ENCODE measurements at places on chromosomes 11 and 22.
A peak's percentile ranks its signal among the peaks of the same experiment; 100 is the strongest.

DNA sequence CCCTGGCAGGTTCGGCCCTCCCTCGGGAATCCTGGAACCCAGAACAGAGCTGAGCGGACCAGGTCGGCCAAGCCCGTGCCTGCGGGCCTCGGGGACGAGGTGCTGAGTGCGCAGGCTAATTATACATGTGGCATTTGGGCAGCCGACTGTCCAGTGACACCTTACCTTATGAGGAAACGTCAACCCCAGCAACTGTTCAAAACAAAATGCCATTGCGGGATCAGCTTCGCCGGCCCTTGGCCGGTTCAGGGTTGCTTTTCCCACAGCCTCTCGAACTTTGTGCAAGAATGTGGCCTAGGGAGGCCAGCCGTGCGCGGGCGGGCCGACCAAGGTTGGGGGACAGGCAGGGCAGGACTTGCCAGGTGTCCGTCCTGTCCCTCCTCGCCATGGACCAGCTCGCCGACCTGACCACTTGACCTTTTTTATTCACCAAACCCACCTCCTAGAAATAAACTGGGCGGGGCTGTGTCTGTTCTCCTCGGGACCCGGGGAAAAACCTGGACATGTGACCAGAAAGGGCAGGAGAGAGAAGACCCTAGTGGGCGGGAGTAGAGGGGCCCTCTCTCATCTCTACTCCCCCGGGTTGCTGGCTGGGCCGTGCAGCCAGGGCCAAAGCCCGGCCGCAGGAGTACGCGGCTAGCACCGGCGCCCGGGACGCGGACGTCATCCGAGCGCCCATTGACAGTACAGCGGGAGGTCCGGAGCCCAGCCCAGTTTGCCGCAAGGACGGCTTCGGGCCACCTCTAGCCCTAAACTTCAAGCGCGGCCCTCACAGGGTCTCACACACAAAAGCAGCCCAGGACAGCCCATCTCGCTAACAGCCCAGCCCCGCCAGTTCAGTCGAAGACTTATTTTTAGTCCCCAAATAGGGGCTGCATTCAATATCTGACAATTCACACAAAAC lies 134.3 kb upstream of the C11orf58 start:
- no peak for DNase-seq

DNA sequence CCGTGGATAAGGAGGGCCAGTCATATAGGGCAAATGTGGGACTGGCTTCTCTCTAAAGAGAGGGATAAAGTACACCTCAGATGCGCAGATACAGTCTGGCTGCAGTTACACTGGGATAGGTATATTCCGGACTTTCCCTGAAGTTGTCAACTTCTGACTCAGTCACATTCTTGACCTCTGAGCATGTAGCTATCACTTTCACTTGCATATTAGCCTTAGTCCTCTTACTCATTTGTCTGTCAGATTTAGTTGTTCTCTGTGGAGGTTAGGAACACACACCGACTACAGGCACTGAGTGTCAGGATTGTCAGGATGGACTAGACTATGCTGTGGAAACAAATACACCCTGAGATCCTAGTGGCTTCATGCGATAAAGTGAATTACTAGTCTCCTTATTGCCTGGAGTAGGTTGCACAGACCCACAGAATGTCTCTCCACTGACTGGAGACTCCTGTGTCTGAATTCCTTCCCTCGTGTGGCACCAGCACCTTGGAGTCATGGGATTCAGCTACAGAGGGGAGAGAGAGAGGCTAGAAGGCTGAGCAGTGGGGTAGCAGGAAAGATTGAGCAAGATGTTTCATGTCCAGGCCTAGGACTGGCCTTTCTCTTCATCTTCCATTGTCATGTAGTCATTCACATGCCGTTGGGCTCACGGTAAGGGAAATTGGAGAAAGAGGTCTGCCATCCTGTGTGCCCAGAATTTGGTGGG lies 654.3 kb downstream of the NTM start:
- no peak for DNase-seq

GRCh38 chr11:118572981-118573550 lies 857 bp downstream of the ARCN1 start:
- peak; percentile 19 for DNase-seq

DNA sequence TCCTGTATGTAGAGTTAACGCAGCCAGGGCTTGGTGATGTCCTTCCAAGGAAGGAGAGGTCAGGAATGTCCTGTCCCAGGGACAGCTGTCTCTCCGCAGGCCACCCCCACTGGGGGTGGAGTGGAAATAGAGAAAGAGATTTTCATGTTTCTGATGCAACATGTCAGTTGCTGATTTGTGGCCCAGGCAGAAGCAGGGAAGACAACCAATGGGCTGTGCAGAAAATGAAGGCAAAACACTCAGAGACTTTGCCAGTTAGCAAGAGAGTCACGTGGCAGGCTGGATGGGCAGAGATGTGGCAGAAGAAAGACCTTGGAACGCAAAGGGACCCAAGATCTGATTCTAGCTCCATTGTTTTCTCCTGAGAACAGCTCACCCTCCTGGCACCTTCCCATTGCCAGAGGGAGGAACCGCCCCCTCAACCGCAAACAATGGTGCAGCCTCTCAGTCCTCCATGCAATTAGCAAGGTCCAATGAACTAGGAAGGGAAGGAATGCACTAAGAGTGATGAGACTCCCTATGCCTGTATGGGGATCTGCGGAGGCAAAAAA lies 71.0 kb downstream of the SYN3 start:
- no peak for DNase-seq

DNA sequence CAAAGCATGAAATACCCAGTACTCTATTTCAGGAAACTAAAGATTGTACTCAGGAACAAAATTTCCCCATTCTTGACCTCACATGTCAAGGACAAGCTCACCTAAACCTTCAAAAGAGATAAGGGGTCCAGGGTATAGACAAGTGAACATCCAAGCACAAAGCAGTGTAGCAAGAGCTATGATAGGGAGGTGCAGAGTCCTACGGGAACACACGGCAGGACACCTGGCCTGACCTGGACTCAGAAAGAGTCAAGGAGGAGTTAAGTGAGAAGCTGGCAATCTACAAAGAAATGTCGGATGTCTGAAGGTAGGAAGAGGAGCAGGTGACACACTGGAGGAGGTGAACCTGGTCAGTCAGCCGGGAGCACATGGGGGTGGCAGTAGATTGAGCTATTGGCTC lies 67.1 kb upstream of the LDLRAD3 start:
- DNase-seq: no peak

GRCh38 chr11:103671143-103671651 lies 365.2 kb upstream of the DDI1 start:
- no peak for DNase-seq
